ENCODE measurements at places on chromosomes 1 and 21.

DNA sequence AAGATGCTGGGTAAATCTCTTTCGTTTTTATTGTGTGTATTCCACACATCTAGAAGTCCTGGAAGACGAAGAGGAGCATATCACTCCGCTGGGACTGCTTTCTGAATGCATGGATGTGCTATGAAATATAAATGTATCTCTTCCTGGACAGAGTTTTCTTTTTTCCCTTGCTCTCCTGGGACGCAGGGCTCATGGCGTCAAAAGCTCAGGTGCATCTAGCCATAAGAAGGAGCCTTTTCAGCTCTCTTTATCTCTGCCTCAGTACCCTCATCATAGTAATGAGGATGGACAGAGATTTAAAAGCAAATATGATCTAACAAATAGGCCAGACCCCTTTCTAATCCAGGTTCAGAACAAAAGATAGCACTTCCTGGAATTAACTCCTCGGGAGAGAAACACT is 27.5 kb upstream of the CASQ2 start:
- DNase-seq = no peak

DNA sequence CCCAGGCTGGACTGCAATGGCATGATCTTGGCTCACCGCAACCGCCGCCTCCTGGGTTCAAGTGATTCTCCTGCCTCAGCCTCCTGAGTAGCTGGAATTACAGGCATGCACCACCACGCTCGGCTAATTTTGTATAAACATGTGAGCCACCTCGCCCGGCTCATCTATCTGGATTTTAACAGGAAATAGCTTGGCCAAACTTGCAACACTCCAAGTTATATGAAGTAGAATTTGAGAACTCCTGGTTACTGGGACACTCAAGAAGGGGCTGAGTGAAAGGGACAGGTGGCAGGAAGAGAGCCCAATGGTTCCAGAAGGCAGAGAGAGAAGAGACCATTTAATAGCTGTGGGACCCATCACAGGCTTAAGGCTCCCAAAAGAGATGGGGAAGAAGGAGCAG is 2.9 kb upstream of the GPX7 start:
- no peak for DNase-seq

DNA sequence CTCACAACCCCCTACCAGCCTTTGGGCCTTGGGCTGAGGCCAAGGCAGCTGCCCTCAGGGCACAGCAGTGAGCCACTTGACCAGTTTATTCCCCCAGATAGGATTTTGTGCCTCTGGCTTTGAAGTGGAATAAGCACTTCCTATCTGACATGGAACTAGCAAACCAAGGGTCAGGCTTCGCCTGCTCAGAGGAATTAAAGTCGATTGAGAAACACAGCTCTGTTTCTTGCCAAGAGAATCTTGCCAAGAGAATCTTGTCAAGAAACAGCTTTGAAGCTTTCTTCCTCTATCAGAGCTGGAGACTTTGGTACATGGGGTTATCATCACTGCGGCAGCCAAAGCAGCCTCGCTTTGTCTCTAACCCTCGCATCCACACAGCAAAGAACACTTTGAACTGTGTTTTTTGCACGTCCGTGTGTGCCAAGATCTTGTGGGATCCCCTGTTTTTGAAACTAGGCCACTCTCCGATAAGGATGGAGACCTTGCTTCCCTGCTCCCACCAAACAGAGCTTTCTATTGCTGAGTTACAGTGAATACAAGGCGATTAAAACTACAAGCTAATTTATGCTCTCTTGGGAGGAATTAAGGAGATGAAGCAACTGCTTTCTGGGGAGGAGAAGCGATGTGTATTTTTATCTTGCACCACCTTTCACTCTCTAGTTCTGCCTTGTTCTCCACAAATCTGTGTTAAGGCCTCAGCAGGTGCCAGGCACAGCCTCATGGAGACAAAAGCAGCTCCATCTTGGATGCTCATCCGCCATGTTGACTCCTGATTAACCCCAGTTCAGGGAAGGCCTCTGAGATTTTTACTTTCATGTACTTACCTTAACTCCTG is 67.3 kb downstream of the RHOU start:
- no peak for DNase-seq

- DNase-seq = no peak
Measured at GRCh38 chr1:15213341-15213821, 33.6 kb upstream of the FHAD1 start.

GRCh38 chr1:15760520-15761211 is 2.1 kb downstream of the FBLIM1 start:
- no peak for DNase-seq

DNA sequence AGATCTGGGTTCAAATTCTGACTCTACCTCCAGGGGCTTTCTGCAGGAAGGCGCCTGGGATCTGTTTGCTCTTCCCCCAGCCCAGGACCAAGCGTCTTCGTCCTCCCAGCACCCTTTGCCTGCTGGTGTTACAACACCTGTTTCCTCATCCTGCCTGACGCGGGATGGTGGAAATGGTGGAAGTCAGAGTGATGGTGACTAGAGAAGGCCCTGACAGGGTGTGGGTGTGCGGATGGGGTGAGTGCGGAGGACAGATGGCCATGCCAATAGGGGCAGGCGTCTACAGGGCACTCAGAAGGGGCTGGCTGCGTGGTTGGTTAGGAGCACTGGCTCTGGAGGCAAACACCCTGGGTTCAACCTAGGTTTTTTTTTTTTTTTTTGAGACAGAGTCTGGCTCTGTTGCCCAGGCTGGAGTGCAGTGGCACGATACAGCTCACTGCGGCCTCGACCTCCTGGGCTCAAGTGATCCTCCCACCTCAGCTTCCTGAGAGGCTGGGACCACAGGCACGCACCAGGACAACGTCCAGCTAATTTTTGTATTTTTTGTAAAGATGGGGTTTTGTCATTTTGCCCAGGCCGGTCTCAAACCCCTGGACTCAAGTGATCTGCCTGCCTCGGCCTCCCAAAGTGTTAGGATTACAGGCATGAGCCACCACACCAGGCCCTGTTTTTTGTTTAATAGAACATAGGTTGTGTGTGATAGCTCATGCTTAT is 1.5 kb downstream of the THEMIS2 start:
- DNase-seq = peak; percentile 22

GRCh38 chr1:242522996-242523718 is 1.3 kb downstream of the PLD5 start:
- no peak for DNase-seq

- DNase-seq = peak; percentile 82
Measured at GRCh38 chr1:206921772-206922265, at the start of gene FCMR. FCMR (minus strand) TSS chr1:206921941; CDS start chr1:206921854, 87 bp downstream.

DNA sequence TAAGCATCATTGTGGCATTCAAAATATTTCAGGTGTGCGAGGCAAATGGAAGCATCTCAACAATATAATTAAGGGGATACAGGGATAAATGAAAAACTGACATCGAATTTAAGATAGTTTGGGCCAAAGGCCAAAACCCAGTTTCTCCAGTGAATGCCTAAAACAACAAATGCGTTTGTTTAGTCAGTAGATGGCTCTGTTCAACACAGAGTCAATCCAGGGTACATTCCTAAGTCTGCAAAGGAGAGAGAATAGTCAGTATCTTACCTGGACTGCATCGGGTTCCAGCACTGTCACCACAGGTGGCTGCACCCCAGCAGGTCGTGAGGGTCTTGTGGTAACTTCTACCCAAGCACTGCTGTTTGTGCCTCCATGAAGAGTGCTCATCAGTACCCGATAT is 321.1 kb downstream of the KCTD3 start:
- no peak for DNase-seq

GRCh38 chr1:172530000-172530399 is 3.0 kb upstream of the SUCO start:
- no peak for DNase-seq

DNA sequence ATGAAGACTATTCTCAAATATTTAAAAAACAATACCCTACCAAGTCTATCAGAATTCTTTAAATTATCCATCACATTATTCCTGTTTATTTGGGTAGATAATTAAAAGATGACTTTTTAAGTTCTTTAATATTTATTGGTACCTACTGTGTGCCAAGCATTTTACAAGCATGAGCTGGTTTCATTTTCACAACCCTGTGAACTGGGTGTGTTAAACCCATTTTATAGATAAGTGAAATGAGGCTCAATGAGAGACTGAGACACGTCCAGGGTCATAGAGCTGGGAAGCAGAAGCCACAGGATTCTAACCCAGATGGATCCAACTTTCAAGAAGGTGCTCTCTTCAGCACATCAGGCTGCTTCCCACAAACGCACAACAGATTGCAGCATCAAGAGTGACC is 12.3 kb downstream of the LRRN2 start:
- DNase-seq = no peak

DNA sequence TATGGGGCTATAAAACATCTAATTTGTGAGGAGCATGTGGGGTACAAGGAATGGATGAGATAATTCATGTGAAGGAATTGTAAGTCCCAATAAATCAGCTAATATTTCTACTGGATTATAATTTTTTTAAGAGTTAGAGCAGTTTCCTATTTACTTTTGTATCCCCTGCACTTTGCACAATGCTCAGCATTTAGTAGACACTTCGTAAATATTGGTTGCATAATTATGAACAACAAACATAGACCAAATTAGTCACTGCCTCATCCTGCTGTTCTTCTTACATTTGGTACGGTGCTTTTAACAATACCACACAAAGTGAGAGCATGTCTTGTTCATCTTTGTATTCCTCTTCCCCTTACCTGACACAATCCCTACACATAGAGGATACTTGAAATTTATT is 27.1 kb upstream of the RRP15 start:
- DNase-seq = no peak

DNA sequence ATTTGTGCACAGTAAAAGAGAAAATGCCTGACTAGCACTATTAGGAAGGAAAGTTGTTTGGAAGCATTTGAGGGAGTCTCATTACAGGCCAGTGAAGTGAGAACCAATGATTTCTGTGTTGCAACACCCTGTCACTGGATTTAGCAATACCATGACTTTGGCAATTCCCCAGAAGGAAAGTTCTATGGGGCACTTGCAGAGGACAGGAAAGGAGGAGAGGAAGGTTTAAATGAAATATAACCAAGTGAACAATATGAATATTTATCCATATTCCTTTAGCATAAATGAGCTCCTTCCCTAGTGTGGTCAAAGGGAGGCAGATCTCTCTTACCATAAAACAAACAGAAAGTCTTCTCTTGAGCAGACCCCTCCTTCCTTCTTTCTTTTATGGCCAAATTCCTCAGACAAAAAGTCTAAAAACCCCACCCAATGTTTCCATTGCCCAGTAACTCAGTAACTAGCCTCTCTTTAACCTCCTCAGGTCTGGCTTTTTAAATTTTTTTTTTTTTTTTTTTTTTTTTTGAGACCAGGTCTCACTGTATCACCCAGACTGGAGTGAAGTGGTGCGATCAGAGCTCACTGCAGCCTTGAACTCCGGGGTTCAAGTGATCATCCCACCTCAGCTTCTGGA is 5.5 kb downstream of the TLR5 start:
- DNase-seq = no peak

DNA sequence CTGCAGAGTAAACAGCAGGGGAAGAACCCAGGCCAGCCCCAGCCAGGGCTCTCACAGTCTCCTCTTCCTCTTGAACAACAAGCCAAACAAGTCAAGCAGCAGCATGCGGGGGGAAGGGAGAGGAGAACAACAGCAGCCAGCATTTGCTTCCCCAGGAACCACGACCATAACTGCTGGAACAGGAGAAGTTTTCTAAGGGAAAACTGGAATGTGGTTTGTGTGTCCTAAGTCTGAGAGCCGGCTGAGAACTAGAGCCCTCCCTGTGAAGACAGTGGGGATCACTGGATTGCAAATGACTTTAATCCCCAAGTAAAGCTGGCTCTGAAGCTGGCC is 48.2 kb downstream of the COQ8A start:
- DNase-seq = no peak

DNA sequence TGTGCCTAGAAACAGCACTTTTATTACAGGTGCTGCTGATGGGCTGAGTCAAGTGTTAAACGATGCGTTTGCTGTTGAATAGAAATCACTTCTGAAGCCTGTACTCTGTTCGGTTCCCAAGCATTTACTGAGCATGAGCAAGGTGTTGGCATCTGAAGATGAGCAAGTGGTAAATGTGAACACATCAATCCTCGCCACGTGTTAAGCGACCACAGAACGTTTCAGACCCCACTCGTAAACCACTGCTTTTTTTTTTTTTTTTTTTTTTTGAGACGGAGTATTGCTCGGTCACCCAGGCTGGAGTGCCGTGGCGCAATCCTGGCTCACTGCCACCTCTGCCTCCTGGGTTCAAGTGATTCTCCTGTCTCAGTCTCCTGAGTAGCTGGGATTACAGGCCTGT is 241.2 kb downstream of the SETD4 start:
- no peak for DNase-seq

GRCh38 chr1:210841926-210842625 is 291.9 kb downstream of the KCNH1 start:
- no peak for DNase-seq

GRCh38 chr1:155106862-155107261 is 20.8 kb upstream of the EFNA1 start:
- peak; percentile 68 for DNase-seq

DNA sequence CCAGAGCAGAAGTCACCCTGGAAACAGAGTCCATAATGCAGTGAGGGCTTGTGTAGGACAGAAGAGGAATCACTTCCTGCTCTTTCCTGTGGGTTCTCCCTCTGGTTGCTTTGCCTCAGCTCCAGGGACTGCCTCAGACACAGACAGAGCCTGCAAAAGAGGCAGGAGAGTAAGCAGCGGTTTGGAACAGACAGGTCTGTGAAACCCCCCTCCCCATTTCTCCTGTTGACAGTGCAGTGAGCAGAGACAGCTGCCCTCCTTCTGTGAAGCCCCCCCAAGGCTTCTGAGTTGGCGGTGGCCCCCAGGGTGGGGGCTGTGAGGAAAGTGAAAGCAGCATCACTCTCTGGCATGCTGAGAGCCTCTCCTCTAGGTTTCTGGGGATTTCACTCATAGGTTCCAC is 53.0 kb downstream of the MAB21L3 start:
- no peak for DNase-seq

DNA sequence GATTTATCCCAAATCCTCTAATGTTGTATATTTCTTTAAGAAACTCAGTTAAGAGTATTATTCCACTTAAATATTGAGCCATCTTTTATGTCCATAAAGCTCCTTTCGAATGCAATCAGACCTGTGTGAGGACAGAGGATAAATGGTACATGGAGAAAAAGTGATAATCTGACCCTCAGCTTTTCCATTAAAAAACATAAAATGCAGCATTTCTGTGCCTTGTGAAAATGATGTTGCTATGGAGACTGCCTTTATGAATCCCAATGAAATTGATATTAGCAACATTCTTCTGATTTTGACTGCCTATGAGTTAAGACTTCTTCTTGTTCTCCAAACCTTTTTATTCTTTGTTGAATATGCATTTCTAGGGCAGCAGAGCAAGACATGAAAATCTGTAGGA is 44.1 kb upstream of the CYYR1 start:
- no peak for DNase-seq

DNA sequence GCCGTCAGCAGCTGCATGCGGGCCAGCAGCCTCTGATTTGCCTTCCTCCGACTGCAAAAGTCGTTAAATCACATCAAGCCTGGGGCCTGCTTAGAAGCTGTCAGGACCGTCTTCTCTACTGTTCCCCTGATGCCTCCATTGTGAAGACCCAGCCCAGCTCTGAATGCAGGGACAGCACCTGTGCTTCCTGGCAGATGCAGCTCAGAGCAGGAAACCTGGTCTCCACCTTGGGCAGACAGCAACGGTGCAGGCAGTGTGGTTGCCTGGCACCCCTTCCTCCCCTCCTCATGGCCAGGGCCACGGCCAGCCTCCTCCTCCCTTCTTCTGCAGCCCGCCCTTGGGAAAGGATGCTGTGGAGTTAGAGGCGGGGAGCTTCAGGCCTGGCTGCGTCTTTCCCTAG is 92.3 kb upstream of the COL6A1 start:
- no peak for DNase-seq

Measured in RPMI8226 (cell line).